ENCODE measurements at places on chromosomes 7 and 10.

DNA sequence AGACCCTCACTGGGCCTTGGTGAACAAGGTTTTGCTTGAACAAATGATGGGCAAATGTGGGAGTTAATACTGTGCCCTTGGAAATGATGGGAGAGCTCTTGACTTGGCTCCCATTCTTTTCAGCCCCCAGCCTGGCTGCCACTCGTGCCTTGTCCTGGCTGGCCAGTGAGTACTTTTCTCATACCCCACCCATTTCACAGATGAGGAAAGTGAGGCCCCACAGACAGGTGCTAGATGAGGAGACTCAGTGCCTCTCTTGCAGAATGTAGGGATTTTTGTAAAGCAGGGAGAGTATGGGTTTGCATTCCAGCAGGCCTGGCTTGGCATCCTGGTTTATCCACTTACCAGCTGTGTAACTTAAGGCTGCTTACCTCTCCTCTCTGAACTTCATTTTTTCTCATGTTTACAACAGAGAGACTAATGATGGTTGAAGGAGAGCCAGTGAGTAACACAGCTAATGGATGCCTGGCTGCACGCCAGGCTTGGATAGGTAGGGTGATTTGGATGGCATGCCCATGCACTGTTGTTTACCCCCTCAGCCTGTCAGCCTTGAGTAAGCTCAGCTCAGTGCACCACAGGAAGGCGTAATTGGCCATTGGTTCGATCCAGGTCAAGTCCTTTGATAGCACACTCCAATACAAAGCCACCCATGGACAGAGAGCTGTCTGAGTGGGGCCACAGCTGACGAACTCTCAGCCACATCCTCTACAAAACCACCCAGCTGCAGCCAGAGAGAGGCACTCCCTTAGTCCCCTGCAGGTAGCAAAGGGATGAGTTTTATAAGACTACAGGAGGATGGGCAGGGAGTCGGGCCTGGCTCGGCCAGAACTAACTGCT is 436.8 kb downstream of the RPS24 start:
- no peak for DNase-seq

- DNase-seq: peak; percentile 25
These were observed 84.8 kb upstream of the COL13A1 start for GRCh38 chr10:69716711-69717560.

- no peak for DNase-seq
These were observed 117.1 kb downstream of the TFPI2 start for GRCh38 chr7:93773446-93773845.

DNA sequence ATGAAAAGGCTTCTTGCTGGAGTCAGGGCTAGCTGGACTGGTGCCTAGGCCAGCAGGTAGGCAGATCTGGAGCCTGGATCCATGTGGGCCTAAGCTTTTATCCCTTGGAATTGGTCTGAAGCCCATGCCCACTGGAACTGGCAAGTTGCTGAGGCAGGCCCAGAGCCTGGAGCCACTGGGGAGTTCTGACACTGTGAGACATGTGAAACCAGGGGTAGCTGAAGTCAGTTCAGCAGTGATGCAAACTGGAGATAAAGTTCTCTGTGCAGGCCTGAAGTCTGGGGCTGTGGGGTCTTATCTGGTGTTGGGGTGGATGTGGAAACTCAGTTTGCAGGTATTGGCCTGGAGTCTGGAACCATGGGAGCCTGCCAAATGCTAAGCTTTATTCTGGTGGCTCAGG is 9.7 kb upstream of the THSD7A start:
- no peak for DNase-seq

DNA sequence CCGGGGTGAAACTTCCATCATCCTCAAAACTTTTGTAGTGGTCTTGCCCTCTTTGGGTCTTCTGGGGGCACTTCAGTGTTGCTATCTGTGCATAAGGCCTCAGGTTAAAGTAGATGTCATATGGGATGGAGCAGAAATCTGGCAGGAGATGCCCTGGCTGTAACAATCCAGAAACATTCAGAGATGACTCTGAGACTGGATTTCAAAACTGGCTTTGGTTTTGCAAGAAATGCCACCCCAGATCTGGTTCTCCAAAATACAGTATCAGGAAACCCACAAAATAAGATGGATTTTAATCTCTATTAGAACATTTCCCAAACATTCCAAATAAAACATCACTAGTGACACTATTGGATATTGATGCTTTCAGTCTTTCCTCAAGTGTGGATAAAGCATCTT is 191.5 kb downstream of the REEP3 start:
- no peak for DNase-seq

GRCh38 chr7:138952791-138953190 is 28.4 kb downstream of the KIAA1549 start:
- no peak for DNase-seq

DNA sequence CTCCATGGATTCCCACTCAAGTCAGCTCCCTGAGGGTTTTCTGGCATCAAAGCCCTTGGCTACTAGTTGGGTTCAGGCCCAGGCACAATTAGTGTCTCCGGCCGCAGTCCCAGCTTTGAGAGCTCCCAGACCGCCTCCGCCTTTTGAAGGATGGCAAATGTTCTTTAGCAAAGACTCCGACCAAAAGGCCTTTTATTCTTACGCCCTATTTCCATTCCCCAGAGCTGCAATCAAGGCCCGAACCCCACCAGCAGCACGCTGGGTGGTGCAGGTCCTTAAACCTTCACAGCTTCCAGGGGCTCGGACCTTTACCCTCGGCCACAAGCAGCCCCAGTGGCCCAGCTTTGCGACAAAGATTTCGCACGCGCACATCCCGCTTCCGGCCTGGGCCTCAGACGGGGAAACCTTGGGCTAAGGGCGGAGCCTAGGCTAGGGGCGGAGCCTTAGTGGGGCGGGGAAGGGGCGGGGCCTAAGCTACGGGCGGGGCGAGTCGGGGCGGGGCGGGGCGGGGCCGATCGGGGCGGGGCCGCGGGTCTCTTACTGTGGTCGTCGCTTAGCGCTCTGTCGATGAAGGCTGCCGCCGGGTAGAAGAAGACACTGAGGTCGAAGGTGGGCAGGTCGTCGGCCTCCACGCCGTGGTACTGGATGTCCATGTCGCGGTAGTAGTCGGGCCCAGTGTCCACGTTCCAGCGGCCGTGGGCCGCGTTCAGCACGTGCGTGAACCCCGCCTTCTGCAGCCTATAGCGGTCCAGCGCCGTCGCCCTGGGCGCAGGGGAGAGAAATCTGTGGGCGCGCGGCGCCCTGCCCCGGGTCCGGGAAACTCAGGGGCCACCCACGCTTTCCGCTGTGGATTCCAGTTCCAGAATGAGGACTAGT is 68.0 kb upstream of the SAMD8 start:
- peak; percentile 34 for DNase-seq

DNA sequence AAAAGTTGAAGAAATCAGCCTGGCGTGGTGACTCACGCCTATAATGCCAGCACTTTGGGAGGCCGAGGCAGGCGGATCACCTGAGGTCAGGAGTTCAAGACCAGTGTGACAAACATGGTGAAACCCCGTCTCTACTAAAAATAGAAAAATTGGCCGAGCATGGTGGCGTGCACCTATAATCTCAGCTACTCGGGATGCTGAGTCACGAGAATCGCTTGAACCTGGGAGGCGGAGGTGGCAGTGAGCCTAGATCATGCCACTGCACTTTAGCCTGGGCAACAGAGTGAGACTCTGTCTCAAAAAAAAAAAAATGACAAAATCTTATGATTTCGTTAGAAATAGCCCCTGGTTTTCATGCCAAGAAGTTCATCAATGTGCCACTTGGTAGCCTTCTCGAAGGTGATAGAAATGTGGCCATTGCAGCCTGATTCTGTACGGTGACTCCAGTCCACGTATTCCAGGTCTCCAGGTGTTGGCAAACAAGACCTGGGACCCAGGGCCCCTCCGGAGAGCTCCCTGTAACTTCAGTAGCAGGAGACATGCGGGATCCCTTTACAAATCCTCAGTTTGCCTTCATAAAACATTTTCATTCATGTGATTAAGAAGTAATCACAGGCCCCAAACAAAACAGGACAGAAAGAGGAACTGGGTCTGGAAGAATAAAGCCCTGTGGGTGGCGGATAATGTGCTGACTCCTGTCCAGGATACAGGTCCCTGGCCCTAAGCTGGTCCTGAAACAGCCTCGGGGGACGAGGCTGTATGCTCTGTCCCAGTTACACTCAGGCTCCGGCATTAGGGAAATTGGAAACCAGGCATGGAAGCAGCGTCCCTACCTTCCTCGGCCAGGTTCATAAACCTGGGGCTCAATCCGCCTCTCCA is 207.3 kb upstream of the SH2B2 start:
- no peak for DNase-seq

- DNase-seq: no peak
These were observed 303.0 kb downstream of the PRKG1 start for GRCh38 chr10:51377070-51377931.

- DNase-seq: peak; percentile 1
These were observed 72.9 kb upstream of the CAV2 start for GRCh38 chr7:116426428-116427156.

DNA sequence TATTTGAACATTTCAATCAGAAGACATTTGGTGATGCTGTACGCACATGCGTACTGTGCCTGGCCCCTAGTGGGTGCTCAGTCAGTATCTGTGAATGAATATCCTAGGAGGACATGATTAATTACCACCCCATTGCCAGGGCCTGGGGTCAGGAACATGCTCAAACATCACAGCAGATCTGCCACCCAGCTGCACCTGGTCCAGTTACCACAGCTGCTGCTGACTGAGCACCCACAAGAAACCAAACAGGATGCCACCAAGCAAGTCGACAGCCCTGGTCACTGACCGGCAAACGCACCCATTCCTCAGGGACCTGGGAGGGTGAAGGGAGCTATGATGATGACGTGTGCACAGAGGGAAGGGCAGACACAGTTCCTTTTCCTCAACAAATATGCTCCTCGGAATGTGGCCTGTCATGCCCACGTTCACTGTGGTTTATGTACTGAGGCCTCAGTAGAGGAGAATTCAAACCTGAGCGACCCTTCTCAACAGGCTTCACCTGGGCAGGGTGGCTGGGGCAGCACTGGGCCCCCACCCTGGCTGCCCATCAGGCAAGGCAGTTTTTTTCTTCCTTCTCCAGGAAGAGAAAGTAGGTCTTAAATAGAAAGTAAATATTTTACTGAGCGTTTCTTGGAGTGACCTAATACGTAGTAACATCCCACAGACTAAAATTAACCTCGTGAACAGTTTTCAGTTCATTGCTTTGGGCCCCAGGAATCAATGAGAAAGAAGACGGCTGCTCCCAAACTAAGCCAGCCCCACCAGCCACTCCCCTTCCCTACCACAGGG is 13.4 kb downstream of the CTBP2 start:
- no peak for DNase-seq

- DNase-seq: no peak
These were observed 6.6 kb downstream of the ADAMTS14 start for GRCh38 chr10:70678757-70679489.

DNA sequence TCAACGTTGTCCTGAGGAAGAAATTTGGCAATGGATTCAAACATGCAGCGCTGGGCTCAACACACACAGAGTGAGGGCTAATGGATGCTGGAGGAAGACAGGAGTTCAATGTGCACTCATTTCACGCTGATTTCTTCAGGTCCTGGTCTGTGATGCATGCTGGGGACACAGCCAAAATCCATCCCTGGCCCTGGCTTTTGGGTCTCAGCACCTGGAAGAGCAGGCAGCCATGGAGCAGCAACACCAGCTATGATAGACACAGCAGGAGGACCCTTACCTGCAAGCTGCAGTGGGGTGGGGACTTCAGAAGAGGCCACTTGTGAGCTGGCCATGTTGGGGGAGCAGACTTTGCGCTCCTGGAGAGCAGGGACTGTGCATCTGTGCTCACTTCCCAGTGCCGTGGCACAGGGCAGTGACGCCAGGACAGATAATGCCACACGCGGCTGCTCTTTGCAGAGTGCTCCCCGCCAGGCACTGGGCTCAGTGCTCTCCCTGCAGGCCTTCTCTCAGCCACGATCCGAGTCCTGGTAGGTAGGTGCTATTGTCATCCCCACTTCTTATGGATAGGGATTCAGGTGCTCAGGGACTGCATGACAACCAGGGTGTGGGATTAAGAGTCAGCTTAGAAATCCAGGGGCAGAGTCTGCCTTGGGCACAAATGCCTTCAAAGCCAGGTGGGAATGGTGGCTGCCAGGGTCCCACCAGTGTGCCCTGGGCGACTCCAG is 138.8 kb upstream of the UNC5B start:
- DNase-seq: no peak

GRCh38 chr7:49479936-49480544 is 293.4 kb upstream of the VWC2 start:
- no peak for DNase-seq

- DNase-seq: peak; percentile 42
These were observed 26.5 kb upstream of the CCDC126 start for GRCh38 chr7:23570592-23571200.

Data from stimulated activated CD8-positive, alpha-beta memory T cell treated with anti-CD3 and anti-CD28 coated beads, Interleukin-15, amount 100 ng/mL, for 48 hours (primary cell).